ENCODE measurements at places on chromosomes 6 and 20. TPM values are rescaled to one million over a fixed set of nuclear protein-coding genes. Genes with fewer than 3 reads are reported as not detected.

Gene ADAT2
- 7.7 TPM for total RNA-seq

Gene EPPIN
- not detected for total RNA-seq

Gene NOTCH4
- total RNA-seq: 1.7 TPM

Gene CAGE1
- total RNA-seq: not detected

Gene VEGFA
- total RNA-seq: 73.7 TPM

Gene NAPB
- total RNA-seq: 13.1 TPM

Gene AVP
- total RNA-seq: not detected

Gene SNAP25
- total RNA-seq: 0.40 TPM

Gene RNF182
- not detected for total RNA-seq

Gene TEAD3
- total RNA-seq: 2.7 TPM

Gene CASS4
- total RNA-seq: 0.05 TPM

Gene GJA10
- total RNA-seq: not detected

Gene IDH3B
- total RNA-seq: 128 TPM

Gene VPS52
- 36.0 TPM for total RNA-seq

Gene BCKDHB
- 13.9 TPM for total RNA-seq
